ENCODE measurements at places on chromosomes 11 and 22.
A peak's percentile ranks its signal among the peaks of the same experiment; 100 is the strongest.

GRCh38 chr11:95074792-95075563 lies 8.3 kb downstream of the SRSF8 start:
- DNase-seq: no peak

- no peak for DNase-seq
These were observed 286.6 kb downstream of the BRD1 start for GRCh38 chr22:49540913-49541692.

- peak; percentile 48 for DNase-seq
These were observed 35.8 kb downstream of the MAML2 start for GRCh38 chr11:96306933-96307775.

DNA sequence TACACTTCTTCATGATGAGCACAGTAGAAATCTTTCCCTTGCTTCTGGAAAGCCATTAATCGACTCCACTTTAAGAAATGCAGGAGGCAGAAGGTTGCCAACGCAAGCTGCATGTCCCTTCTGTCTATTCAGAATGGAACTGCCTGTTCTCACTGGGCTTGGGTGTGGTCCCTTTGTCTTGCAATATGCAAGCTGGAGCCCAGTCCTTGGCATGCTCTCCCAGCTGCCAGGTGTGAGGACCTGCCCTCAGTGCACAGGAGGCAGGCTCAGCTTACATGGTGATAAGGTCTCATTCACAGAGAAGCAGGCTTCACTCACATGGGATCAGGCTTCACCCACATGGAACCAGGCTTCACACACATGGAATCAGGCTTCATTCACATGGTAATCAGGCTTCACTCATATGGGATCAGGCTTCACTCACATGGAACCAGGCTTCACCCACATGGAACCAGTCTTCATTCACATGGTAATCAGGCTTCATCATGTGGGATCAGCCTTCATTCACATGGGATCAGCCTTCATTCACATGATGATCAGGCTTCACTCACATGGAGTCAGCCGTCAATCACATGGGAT lies 59.2 kb upstream of the USP47 start:
- DNase-seq: no peak
